Stimulated activated naive CD8-positive, alpha-beta T cell treated with anti-CD3 and anti-CD28 coated beads, Interleukin-15, Interleukin-2, amounts not matched to agents 100 U/mL and 50 U/mL, for 24 hours (primary cell): ENCODE measurements at places on chromosomes 13 and 19.

- DNase-seq = no peak
Observed at GRCh38 chr13:73077865-73078264, 19.1 kb downstream of the KLF5 start.

GRCh38 chr13:107865643-107866031 is 349.7 kb downstream of the LIG4 start:
- no peak for DNase-seq

DNA sequence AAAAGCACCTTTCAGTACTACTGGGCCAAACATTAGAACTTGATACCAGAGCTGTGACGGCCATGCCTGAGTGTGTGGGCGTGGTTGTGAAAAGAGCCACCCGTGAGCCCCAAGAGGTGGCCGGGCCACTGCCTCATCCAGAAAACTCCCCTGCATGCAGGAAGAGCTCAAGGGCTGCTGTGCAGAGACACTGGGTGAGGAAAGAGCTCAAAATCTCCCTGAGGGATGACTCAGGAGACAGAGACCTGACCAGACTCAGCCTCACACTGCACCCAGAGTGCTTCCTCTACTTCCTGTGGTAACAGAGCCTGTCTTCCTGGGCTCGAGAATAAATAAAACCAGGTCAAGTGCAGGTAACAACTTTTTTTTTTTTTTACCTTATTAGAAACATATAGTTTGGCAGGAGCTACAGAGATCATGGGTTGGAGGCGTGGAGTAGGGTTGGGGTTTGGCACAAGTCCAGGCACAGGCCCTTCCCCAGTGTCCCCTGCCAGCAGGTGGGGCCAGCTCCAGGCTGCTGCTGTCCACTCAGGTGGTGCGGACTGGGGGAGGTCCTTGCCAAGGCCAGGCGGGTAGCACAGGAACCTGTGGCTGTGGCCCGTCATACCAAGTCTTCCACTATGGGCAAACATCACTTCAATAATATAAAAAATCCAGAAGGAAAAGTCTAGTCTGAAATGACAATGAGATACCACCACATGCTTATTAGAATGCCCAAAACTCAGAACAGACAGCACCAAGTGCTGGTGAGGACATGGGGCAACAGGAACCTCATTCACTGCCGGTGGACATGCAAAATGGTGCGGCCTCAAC is 25.5 kb downstream of the ELL start:
- DNase-seq = peak; percentile 65

DNA sequence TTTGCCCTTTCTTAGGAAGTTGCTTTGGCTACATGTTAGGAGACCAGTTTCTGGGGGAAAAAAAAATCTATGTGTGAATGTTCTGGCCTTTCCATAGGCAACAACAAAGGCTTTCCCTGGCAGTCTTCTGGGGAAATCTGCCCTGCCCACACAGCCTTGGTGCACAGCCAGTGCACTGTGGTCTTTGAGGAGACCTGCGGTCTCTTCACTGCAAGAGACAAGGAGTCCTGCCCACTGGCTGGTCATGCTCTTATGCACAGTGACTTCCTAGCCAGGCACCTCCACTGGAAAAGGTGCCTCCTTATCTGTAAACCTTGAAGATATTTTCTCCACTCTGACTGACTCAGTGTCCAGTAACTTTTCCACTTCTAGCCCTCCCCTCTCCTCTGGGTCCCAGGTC is 155.1 kb downstream of the SUCLA2 start:
- no peak for DNase-seq

DNA sequence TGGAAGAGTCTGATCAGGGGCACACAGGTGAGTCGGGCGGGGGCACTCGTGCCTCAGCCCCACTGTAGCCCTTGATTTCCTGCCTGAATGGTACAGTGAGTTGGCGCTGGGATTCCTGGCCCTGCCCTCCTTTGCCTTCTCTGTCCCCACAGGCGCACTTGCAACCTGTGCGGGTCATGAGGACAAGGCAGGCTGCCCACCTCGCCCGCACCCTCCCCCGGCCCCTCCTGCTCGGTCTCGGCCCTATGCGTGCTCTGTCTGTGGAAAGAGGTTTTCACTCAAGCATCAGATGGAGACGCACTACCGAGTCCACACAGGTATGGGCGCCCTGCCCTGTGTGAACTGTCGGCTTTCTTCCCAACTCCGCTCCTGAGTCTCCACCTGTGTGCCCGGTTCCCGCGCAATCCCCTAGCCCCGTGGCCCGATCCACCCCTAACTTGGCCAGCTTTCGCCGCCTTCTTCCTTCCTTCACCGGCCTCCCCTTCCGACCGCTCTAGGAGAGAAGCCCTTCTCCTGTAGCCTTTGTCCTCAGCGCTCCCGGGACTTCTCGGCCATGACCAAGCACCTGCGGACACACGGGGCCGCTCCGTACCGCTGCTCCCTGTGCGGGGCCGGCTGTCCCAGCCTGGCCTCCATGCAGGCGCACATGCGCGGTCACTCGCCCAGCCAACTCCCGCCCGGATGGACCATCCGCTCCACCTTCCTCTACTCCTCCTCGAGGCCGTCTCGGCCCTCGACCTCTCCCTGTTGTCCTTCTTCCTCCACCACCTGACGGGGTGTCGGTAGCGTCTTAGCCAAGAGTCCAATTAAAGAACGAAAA is 1.6 kb upstream of the KMT2B start:
- DNase-seq = no peak

GRCh38 chr13:50915565-50915964 is 6.0 kb downstream of the RNASEH2B start:
- DNase-seq = peak; percentile 35

- DNase-seq = no peak
Observed at GRCh38 chr13:109163037-109163379, 533.6 kb downstream of the MYO16 start.

DNA sequence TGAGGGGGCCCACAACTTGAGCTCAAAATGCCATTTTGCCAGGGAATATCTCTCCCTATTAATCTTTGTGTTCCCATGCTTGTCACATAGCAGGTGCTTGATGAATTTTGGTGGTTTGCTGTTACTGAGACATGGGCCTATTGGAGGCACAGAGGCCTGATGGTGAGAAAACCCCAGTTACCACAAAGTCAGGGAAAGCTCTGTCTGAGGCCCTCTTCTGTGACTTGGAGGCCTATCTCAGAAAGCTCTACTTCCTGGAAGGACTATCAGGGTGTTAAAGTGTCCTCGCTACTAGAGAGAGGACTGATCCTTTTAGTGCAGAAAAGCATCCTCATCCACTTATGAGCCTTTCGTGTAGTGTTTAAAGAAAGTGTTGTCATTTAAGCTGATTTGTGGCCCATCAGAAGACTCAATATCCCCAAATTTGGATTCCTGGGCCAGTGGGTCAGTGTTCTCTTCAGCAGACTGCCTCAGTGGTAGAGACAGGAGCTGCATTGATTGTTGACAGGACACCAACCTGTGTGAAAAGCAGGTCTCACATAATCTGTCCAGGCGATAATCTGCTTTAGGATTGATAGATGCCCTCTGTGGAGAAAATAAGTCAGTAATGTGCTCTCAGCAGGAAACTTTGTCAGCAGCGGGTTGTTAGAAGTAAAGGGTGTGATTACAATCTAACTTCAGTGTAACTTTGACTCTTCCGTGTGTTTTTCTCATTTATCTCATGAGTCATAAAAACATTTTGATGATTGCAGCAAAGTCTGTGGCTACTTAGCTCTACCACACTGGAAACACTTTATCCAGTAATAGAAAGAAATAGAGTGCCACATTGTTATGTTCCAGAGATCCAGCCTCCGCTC is 121.0 kb downstream of the AKAP11 start:
- no peak for DNase-seq

DNA sequence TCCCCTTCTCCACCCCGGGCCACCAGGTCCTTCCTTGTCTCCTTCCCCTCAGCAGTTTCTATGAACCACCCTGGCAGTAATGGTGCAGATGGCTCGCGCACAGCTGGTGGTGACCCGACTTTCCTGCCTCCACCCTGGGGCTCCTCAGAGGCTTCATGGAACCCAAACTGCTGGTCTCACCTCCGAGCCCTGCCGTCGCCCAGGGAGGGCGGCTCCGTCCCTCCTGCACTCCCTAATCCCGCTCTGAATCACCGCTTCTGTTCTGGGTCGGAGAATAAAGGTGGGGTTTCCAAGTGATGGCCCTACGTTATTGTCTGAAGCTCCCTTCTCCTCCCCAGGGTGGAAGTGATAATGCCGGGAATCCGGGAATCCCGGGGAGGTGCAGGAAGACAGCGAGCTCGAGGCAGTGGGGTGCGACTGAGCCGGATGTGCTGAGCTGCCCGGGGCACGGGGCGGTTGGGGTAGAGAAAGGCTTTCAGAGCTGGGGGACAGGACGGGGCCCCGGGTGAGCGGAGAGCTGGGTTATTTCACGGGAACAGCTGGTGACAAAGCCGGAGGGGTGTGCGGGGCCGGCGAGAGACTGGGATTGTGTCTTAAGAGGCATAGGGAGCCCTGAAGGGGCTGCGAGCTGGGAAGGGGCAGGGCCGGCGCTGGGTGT is 711 bp downstream of the FUT2 start:
- no peak for DNase-seq

DNA sequence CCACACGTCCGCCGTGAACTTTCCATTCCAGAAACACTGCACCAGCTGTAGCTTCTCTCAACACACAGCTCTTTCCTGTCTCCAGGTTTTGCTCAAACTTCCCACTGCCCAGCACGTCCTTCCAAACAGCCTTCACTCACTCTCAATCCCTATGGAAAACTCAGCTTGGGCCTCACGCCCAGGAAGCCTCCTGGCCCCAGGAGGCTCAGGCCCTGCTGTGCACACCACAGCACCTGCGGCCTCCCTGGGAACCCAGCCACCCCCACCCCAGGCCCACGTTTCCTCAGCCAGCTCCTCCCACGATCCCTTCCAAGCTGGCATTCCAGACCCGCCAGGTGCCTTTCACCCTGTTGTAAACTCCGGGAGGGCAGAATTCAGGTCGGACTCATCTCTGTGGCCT is 35.2 kb downstream of the C13orf46 start:
- DNase-seq = no peak

GRCh38 chr13:40732658-40733057 is 38.3 kb downstream of the MRPS31 start:
- DNase-seq = no peak

- DNase-seq = peak; percentile 91
Observed at GRCh38 chr19:42121656-42122069, 10.6 kb downstream of the POU2F2 start.

DNA sequence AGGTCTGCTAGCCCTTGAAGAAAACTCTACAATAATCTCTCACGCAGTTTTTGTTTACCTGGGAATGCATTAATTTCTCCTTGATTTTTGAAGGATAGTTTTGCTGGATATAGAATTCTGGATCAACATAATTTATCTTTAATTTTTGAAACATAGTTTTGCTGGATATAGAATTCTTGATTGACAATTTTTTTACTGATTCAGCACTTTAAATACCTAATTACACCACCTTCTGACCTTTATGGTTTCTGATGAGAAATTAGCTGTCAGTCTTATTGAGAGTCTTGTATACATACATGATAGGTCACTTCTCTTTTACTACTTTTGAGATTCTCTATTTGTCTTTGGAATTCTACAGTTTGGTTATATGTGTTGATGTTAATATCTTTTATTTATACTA is 741.6 kb downstream of the FGF9 start:
- no peak for DNase-seq

DNA sequence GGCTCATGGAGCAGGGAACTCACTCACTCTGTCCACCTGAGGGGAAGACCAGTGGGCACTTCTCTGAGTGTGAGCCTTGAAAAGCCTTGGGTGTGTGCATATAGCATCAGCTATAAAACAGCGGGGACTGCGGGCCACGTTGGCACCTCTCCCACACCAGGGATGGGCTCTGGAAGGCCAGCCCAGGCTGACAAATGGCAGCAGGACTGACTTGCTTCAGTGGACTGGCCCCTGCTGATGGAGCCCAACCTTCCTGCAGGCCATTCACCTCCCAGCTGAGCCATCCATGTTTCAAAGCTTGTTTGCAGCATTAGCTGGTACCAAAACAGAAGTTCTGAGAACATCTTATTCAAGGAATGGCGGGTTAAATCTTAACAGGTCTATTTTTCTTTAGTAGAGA is 21.0 kb downstream of the TSHZ3 start:
- no peak for DNase-seq

DNA sequence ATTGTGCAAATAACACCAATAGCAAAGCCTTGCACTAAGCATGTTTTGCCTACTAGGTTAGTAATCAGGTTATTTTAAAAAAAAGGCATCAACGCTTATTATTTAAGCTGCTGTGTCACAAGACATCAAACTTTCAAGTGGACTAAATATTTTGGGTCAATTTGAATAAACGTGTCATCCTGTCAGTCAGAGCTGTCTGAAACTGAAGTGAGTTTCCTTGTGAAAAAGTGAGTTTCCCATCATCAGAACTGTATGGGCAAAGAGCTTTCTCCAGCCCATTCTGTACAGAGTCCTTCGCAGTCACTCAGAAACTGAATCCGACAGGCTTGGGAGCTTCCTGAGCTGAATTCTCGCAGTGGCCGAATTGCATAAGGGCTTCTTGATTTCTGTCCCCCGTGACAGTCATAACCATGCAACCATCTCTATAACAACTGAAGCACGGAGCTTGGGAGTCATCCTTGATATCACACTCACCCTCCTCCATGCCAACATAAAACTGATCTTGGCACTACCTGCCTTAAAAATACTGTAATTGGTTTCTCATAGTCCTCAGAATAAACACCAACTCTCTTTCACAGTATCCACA is 139.8 kb downstream of the MIPEP start:
- DNase-seq = no peak

- no peak for DNase-seq
Observed at GRCh38 chr13:40657307-40657706, 9.1 kb downstream of the FOXO1 start.

DNA sequence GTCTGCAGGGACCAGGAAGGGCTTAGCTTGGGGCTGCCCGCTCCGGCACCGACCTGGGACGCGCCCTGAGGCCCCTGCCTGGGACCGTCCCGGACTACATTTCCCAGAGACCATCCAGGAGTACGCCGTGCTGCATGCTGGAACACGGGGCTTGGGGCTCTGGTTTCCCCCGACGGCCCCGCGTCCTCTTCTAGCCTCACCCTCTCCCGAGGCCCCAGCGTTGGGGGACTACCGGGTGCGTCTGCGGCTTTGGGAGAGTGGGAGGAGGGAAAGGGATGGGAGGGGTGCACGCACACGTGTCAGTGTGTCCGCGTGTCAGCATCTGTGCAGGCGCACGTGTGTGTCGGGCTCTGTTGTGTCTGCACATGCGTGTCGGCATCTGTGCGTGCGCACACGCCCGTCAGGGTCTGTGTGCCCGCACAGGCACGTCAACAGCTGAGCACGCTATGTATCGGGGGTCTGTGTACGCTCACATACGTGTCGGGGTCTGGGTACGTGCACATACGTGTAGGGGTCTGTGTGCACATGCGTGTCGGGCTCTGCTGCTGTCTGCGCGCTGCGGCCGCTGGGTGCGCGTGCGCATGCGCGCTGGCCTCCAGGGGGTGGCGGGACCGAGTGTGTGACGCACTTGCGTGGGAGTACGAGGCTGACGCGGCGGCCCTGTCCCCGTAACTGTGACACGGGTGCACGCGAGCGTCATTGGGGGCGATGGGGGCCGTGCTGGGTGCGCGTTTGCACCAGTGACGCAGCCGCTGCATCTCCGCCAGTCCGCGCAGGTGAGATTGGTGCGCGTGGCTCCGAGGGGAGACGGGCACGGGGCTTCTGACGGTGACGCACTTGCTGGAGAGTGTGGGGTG is at the start of gene ZNF331:
Gene ZNF331, plus strand, starts transcription at position 625 of the 857 bp plus-strand sequence. CDS start 31,232 bp downstream, outside the sequence.
- peak; percentile 89 for DNase-seq

GRCh38 chr19:42185277-42185676 is 32.2 kb downstream of the DEDD2 start:
- DNase-seq = no peak

- DNase-seq = no peak
Observed at GRCh38 chr19:11194656-11195558, 2.4 kb downstream of the KANK2 start.

- no peak for DNase-seq
Observed at GRCh38 chr13:77338961-77339401, 12.1 kb upstream of the MYCBP2 start.

- no peak for DNase-seq
Observed at GRCh38 chr13:37616131-37616530, 17.6 kb upstream of the POSTN start.
